ENCODE measurements at places on chromosomes 11 and 22.

DNA sequence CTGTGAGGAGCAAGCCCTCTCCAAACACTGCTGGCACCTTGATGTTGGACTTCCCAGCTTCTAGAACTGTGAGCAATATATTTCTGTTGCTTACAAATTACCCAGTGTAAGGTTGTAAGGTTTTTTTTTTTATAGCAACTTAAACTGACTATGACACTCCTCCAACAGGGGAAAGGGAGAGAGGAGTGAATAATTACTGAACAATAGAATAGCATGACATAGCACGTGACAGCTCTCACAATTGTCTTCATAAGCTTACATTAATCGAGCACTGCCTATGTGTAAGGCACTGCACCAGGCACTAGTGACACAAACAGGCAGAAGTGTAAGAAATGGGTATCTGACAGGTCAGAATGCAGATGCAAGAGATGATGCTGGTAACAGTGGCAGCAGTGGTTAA lies 136.9 kb downstream of the FAT3 start:
- DNase-seq = no peak

DNA sequence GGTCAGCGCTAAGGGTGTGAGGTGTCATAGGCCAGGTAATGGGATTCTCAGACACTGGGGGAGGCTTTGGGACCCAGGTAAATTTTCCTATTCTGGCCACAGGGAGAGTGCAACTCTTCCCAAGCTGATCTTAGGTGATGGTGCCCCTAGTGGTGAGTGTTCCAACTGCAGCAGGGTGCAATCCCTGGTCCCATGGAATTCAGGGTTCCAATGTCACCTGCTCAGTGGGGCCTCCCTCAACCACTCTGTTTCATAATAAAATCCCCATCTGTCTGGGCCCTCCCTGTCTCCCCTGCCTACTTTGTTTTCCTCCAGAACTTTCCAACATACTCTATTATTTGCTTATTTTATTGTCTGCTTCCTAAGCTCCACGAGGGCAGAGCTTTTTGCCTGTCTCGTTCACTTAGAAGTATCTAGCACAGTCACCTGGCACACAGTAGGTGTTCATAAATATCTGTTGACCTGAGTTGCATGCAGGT lies 2.9 kb upstream of the SGSM1 start:
- peak; percentile 22 for DNase-seq

DNA sequence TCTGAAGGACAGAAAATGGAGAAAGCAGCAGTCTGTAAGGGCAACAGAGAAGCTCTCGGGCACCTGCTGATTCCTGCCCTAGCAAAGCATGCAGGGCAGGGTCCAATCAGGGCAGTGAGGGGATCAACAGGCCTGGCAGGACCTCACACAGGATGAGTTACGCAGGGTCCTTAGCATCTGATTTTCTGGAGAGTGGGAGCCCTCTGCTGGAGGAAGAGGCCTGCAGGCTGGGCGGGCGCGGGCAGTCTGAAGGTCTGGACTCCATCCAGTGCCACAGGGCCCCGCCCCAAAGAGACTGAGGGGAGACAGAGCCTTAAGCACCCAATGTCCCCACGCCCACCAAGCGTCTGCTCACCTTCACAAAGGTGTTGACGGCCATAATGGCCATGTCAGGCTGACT lies 28.9 kb downstream of the AP1B1 start:
- DNase-seq = no peak

GRCh38 chr11:35944503-35945136 lies 758 bp downstream of the LDLRAD3 start:
- no peak for DNase-seq

DNA sequence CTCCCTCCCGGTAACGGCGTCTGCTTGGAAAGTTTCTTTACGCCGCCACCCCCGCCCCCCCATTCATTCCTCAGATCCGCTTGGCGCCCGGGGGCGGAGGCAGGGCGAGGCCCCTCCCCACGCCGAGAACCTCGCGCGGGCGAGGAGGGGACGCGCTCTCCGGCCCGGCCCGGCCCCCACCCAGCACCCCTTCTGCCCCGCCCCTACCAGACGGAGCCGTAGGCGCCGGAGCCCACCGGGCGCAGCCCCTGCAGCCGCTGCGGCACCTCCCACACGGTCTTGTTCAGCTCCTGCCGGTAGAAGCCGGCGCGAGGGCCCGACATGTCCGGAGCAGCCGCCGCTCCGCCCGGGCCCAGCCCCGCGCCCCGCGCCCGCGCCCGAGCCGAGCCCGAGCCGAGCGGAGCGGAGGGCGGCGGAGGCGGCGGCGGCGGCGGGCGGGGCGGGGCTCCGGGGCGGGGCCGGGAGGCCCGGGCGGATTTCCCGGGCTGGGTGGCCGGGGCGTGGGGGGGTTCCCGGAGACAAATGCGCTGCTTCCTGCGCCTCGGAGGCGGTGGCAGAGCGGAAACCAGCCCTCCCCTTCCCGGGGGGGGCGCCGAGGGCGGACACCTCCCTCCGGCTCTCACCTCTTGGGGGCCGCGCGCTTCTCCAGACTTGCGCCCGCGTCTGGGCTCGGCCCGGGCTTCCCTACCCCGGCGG lies at the start of gene MAPK11:
MAPK11 (minus strand) TSS at position 411 of the 696 bp plus-strand sequence; CDS start at position 323, 88 bp downstream.
- DNase-seq = peak; percentile 72

- DNase-seq = no peak
These were observed 242.6 kb upstream of the FAT3 start for GRCh38 chr11:91981995-91982394.

DNA sequence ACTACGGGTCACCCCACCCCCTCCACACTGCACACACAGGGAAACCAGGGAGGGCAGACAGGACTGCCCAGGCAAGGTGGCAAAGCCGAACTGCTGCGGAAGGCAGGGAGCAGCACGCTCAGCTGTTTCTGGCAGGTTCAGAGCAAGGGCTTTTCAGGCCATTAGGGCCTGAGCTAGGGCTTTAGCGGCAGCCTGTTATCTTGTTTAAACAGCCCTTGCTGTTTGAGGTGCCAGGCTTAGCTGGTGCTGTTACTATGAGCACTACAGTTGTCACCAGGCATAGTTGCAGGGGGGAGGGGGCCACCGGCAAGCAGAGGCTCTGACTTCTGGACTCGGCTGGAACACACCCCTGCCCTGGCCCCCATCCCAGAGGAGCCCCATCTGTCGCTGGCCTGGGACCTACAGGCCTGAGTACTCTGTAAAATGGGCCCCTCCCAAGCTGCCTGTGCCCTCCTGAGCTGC lies 34.9 kb downstream of the RSPH14 start:
- DNase-seq = no peak

- DNase-seq = no peak
These were observed 23.4 kb upstream of the RIC3 start for GRCh38 chr11:8192016-8192895.

- DNase-seq = no peak
These were observed 1.9 kb upstream of the LTBP3 start for GRCh38 chr11:65559951-65560537.

GRCh38 chr11:117914398-117914761 lies 14.8 kb downstream of the TMPRSS13 start:
- no peak for DNase-seq

DNA sequence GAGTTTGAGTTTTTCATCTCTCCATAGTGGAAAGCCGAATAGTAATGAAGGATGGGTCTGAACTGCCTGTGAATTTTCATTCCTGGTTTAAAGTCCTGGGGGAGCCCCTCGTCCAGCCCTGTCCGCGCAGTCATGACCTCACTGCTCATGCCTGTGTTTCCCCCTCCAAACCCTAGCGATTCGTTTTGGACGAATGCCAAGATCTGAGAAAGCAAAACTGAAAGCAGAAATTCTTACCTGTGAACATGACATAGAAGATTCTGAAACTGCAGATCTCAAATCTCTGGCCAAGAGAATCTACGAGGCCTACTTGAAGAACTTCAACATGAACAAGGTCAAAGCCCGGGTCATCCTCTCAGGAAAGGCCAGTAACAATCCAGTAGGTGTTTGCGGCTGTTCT lies 30.5 kb downstream of the CDPF1 start:
- peak; percentile 65 for DNase-seq

DNA sequence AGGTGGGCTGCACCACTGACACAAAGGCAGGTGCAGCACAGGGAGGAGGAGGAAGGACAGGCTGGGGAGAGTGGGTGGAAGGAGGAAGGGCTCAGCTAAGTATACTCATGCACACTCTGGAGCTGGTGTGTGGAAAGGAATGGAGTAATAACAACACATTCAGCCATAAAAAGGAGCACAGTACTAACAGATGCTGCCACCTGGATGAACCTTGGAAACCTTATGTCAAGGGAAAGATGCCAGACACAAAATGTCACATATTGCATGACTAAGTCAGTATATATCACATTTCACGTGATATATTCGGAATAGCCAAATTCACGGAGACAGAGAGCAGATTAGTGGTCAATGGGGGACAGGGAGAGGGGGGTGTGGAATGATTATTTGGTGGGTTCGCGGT lies 389.6 kb upstream of the SYN3 start:
- DNase-seq = no peak

- no peak for DNase-seq
These were observed 39.3 kb upstream of the COMT start for GRCh38 chr22:19902245-19902715.

- DNase-seq = no peak
These were observed 1.2 kb upstream of the TSKU start for GRCh38 chr11:76781807-76782530.

GRCh38 chr11:102518296-102519094 lies 12.1 kb downstream of the MMP7 start:
- peak; percentile 30 for DNase-seq

DNA sequence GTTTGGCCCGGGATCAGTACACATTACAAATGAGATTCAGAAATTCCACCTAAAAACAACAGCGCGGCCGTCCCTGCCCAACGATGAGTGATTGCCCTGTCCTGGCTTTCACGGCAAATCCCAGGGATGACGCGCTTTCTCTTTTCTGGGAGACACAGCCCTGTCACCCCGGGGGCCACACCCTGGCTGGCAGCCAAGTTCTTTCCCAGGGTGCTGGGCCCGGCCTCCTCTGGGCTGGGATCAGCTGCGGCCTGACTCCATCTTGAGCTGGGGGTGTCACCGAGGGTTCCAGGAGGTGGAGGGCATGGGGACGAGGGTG lies 82.7 kb downstream of the FBLN1 start:
- no peak for DNase-seq

GRCh38 chr22:42926104-42926503 lies 69.0 kb upstream of the ARFGAP3 start:
- no peak for DNase-seq

GRCh38 chr11:32931606-32932005 lies 39.0 kb downstream of the QSER1 start:
- no peak for DNase-seq

GRCh38 chr22:24772493-24773220 lies 1.9 kb downstream of the PIWIL3 start:
- DNase-seq = no peak

- no peak for DNase-seq
These were observed 42.5 kb downstream of the CTSC start for GRCh38 chr11:88295028-88295427.

GRCh38 chr11:13434247-13435205 lies 28.5 kb downstream of the BTBD10 start:
- no peak for DNase-seq

- no peak for DNase-seq
These were observed 13.9 kb downstream of the NCF4 start for GRCh38 chr22:36874736-36875135.

DNA sequence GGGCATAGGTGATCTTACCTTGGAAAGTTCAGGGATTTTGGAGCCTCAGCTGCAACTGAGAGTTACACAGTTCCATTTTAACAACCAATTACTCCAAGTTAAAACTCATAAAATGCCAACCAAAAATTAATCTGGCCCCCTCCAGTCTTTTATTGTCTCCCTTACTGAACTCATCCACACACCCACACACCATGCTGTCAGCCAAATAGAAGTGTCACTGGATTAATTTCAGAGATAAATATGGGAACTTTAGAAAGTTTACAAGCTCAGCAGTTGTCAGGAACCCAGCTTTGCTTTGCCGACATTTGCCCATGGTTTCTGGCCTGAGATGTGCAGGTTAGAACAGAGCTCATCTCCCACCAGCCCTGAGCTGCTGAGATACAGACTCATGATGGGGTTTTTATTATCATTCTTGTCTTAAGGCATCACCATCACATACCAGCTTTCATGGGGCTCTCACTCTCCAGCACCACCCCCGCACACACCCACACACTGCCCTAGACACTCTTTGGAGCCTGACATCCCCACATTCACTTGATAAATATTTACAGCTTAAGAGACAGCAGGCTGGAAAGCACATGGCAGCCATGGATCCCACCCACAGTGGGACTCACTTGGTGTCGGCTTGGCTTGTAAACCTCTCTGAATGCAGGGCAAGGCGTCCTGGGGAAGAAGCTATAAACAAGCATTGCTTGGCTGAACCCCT lies 23.7 kb upstream of the CTR9 start:
- DNase-seq = no peak

DNA sequence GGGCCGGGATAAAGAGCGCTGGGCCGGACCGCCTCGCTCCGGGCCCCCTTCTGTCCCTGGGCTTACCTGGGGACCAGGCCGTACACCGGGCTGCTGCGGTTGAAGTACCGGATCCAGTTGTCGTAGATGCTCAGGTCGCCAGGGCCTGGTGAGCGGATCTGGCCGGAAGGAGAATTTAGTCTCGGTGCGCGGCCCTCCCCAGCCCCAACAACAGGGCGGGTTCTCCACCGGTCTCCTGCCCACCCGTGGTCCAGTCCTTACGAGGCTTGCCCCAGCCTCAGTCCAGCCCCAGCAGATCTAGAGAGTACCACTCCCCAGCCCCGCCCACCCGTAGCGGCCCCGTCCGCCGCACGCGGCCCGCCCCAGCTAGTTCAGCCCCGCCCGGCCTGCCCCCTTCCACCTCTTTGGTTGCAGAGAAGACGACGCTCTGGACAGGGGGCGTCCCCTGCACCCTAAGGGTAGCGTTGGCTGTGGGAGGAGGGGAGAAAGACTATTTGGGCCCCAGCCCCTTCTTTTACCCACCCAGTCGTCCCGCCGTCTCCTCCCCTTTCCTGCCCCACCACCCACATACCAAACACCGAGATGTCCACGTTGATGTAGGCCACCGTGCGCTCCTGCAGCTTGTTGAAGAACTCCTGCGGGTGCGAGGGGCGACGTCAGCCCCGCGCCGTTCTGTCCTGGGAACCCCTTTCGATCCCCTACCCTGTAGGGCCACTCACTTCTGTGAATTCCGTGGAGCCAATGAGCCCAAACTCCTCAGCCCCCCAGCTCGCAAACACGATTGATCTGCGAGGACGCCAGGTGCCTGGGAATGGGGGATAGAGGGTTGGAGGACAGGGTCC lies 6.8 kb downstream of the SAC3D1 start:
- DNase-seq = no peak

GRCh38 chr11:82718821-82719220 lies 14.8 kb downstream of the FAM181B start:
- no peak for DNase-seq

DNA sequence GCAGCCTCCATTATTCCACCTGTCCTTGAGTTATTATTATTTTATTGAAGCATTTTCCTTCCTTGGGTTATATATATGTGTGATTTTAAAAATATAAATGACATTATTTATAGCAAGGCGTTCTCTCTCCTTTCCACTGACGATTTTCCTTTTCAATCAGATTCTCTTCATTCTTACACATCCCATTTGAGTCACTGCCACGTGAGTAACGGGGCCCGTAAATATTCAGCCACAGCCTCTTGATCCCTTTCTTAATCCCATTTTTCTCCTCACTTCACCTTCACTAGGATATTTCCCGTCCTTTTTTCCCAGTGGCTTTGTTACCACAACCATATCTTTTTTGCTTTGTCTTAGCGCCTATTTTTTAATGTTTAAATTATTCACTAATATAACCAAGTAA lies 396.2 kb downstream of the NTM start:
- DNase-seq = no peak
